ENCODE measurements at places on chromosomes 6 and 20.

- DNase-seq, result no peak
These were observed 65.0 kb upstream of the IFNGR1 start for GRCh38 chr6:137283940-137284810.

DNA sequence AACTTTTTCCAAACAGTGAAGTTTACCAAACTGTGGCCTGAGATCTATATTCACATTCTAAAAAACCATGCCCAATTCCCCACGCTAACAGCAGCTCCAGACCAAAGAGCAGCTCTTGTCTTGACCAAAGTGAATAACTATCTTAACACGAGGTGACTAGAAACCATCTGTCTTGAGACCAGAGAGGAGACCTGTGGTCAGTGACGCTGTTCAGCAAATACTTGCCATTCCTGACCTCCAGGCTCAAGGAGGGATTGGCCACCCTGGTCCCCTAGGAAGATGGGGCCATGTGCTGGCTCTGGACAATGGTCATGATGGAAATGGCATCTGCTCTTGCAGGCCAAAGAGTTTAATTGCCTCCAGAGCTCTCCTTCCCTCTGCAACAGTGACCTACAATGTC is 104.4 kb upstream of the CD93 start:
- DNase-seq, result no peak

DNA sequence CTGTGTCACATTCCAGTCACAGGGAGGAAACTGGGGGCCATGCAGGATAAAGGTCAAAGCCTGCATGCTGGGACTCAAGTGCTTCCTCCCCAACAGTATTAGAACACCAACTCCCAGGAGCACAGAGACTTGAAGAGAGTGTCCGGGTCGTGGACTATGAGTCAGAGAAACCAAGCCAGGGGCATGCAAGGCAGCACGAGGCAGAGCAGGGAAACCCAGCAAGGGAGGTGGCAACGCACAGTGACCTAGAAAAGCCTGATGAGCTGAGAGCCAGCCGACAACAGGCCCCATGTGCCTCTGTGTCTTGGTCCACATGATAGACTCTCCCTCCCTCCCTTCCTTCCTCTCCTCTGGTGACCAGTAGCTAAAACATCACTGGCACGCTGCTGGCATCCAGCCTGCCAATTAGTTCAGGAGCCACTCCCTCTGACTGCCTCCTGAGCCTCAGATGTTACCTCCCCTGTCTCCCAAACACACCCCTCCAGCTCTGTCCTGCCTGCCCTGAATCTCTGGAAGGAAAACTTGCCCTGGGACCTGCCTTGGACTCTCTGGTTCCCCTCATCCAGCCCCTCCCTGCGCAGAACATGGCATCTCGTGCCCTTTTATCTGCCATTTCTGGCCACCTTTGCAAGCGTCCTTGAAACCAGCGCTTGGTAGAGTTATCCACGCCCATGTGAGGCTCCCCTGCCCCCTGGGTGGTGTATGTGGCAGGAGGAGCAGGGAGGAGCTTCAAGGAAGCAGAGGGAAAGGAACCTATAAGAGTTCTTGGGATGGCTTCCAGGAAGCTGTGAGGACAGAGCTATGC is 16.2 kb upstream of the RNF39 start:
- no peak for DNase-seq

DNA sequence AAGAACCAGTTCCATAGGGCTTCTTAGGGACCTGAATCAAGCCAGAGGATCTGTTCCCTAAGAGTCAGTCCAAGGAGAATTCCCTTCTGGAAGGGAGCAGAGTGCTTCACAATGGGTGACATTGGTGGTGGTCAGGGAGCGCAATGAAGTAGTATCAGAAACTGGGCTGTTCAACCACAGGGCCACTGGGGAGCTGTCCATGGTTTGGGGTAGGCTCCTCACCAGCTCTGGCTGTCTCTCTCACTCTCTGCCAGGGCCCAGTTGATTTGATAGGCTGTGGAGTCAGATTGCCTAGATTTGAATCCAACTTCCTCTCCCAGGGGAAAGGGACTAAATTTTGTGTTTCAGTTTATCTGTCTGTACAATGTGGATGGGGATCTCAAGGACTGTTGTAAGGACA is 36.7 kb upstream of the CHD6 start:
- peak; percentile 34 for DNase-seq

DNA sequence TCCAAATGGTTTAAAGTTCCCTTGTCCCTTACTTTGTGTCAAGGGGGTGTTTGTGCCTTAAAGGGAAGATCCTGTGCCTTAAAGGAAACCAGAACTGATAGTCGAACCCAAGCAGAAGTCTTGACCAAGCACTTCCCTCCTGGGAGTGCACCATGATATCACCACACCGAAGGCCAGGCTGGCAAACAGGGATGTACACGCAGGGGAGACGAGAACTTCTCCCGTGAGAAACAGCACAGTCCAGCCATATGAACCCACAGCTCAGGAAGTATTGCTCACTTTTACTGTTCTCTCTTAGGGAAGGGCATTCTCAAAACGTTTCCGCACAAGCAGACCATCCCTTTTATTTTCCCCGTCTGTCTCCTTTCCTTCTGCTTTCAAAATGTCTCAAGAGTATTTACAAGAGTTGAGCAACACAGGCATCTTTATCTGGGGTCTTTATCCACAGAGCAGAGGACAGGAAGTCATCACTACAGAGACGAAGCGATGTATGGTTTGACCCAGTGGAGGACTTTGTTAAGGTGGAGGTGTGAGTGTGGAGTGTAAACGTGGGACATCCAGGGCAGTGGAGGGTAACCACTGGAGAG is 12.8 kb upstream of the SERPINB1 start:
- DNase-seq, result no peak

- DNase-seq, result no peak
These were observed 289.9 kb downstream of the KIF16B start for GRCh38 chr20:16283307-16283706.

GRCh38 chr6:21263531-21264287 is 329.8 kb upstream of the SOX4 start:
- DNase-seq, result peak; percentile 35

- DNase-seq, result no peak
These were observed 26.8 kb downstream of the FBXL4 start for GRCh38 chr6:98920904-98921431.

- no peak for DNase-seq
These were observed 158.4 kb downstream of the GPX5 start for GRCh38 chr6:28683945-28684538.

GRCh38 chr6:5764401-5764955 is 242.2 kb downstream of the NRN1 start:
- peak; percentile 83 for DNase-seq

DNA sequence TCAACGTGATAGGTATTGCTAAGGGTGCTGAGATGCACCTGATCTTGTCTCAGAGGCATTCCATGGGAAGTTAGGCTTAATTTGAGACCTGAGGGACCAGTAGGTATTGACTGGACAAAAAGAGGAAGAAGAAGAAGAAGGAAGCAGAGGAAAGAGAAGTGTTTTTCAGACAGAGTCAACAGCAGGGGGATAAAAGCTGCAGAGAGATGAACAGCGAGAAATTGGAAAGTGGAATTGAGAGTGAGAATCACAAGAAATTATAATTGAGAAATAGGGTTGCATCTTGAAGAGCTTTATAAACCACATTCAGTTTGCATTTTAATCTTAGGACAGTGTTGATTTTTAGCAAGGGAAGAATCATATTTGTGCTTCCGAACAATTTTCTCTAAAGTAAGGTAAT is 254.0 kb downstream of the CD83 start:
- no peak for DNase-seq

DNA sequence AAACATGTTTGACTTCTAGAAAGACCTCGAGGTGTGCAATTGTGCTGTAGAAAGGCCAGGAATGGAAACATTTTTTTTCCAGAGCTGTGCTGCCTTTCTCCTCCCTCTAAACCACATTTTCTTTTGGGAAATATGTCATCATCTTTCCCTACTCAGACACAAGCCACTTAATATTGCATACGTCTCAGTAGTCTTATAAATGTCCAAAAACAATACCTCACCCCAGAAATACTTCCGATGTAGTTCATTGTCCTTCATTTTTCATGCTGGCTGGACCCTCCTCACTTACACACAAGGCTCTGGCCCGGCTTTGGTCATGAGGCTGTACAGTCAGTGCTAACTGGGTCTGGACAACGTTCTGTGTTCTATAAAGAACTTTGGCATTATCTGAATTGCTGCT is 126.4 kb downstream of the SCML4 start:
- DNase-seq, result no peak

GRCh38 chr6:124823240-124824111 is 138.8 kb upstream of the RNF217 start:
- no peak for DNase-seq
